ENCODE measurements at places on chromosomes 12 and 14. TPM values are rescaled to one million over a fixed set of nuclear protein-coding genes. Genes with fewer than 3 reads are reported as not detected.

The CELA1 gene
- total RNA-seq, result not detected

The BIN2 gene
- not detected for total RNA-seq

The CIROP gene
- total RNA-seq, result not detected

The CCDC85C gene
- 0.37 TPM for total RNA-seq

The PDZRN4 gene
- not detected for total RNA-seq

The AQP2 gene
- total RNA-seq, result not detected

The GPR65 gene
- under 0.01 TPM for total RNA-seq

The DTX1 gene
- 0.73 TPM for total RNA-seq

The ATXN3 gene
- 23.5 TPM for total RNA-seq

The PRIMA1 gene
- total RNA-seq, result not detected

The FOS gene
- 2.2 TPM for total RNA-seq

The GLI1 gene
- 0.78 TPM for total RNA-seq

The LRRC43 gene
- under 0.01 TPM for total RNA-seq

The RAPGEF3 gene
- total RNA-seq, result 7.4 TPM

The DACT1 gene
- 2.2 TPM for total RNA-seq

The TEX52 gene
- not detected for total RNA-seq

The CBLN3 gene
- total RNA-seq, result 1.4 TPM

The KCNK10 gene
- total RNA-seq, result not detected

All from subcutaneous preadipocyte (primary cell).